Epithelial cell of prostate (primary cell): ENCODE measurements at places on chromosomes 2 and 18.

GRCh38 chr2:42937171-42937875, 144.9 kb upstream of the HAAO start:
- peak; percentile 40 for DNase-seq

DNA sequence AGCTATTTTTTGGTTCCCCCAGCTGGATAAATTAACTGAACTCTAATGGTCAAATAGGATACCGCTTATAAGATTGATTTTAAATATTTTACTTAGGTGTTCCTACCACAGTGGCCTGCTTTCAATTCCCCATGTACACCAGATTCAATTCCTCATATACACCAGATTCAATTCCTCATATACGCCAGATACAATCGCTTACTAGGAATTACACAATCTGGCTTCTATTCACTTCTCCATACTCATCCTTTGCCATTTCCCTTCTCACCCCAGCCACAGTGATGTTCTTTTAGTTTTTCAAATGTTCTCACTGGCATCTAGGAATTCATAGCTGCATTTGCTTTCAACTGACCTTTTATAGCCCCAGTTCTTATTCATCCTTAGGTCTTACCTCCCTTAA, 66.5 kb downstream of the SLC40A1 start:
- DNase-seq, result no peak

DNA sequence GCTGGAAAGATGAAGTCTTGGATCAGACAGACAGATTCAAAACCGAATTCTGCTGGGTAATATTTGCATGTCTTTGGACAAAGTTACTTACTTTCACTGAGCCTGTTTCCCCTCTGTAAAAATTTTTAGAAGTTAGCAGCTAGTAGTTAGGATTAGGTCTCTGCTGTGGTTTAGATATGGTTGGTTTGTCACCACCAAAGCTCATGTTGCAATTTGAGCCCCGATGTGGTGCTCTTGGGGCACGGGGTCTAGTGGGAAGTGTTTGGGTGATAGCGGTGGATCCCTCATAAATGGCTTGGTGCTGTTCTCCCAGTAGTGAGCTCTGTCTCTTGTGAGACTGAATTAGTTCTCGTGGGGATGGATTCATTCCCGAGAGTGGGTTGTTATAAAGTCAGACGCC, 38.9 kb upstream of the PNO1 start:
- no peak for DNase-seq

DNA sequence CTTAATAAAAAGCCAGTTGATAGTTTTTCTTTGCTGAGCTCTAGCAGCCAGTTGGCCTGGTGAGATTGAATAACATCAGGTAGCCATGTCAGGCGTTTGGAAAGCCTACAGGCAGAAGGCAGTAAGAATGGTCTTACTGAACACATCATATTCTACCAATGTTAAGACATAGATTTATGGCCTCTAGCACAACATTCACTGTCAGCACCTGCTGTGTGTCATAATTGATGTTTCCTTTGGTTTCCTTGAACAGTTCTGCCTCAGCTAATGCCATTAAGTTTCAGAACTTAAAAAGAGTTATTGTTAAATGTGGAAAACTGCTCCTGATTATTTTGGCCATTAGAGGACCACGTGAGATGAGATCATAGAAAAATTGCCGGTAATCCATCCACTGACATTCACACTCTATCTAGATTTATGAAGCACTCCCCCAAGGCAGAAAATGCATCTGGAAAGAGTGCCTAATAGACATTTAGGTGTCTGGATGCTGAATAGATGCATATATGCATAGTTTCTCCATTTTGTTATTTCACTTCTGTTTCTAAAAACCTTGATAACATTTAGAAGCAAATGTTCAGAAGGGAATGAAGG, 434.7 kb downstream of the PTPRM start:
- DNase-seq, result no peak

DNA sequence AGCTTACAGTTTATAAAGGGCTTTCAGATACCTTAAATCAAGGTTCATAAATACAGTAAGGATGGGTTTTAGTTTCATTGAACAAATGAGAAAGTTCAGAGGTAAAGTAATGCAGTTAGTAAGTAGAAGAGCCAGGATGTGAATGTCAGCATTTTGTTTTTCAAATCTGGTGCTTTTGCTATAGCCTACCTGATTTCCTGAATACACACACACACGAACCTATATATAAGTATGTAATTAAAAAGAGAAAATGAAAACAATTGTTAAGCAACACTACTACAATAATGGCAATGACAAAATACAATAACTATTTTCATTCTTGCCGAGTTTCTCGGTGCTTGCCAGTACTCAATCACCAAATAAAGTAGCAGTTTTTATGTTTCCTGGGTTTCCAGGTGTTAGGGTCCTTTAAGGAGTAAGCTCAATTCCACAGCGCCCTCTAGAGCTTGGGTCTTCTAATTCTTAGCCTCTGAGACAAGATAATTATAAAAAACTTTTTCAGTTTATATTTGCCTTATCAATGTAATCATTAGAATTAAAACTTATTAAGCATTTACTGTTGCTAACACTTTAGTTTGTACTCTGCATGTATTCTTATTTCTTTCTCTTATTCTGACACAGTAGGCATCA, 512.9 kb upstream of the ACVR2A start:
- peak; percentile 3 for DNase-seq

DNA sequence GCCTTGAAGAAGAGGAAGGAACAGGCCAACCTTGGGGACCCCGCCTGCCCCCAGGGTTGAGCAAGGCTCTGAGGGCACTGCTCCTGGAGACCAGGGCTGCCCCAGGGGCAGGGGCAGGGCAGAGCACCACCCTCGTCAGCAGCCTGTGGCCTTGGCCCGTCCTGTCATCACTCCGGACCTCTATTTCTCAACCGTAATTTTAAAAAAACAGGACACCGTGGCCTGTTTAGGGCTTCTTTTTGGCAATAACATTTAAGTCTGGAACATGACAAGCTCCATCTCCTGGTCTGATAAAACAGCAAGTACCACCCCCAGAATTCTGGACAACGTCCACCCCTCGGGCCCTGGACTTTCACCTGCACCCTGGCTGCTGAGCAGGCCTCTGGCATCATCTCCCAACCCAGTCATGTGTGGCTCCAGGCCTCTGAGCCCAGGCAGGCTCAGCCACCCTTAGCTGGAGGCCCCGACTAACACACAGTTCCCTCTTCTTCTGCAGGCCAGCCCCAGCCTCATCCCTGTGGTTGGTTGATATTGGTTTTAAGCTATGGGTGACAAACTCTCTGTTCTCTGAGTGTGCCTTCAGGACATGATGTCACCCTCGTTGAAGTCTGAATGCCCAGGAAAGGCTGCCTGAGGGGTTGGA, 22.6 kb upstream of the ID2 start:
- DNase-seq, result no peak

DNA sequence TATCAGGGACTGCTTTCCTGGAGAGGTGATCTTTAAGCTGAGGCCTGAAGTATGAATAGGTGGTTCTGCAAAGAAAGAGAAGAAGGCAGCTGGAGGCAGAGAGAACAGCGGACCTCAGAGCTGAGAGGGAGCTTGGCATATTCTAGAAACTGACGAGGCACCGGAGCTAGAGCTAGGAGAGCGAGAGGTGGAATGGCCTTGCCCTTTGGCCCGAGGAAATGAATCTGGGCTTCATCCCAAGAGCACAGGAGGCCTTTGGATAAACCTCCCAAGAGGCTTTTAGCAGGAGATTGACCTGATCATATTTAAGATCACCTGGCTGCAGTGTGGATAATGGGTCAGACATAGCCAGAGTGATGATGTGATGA, 7.9 kb downstream of the DYSF start:
- DNase-seq, result no peak
